ENCODE measurements at places on chromosomes 5 and 9.

GRCh38 chr5:181163487-181164075, 16.2 kb downstream of the OR2V2 start:
- DNase-seq: peak; percentile 35

DNA sequence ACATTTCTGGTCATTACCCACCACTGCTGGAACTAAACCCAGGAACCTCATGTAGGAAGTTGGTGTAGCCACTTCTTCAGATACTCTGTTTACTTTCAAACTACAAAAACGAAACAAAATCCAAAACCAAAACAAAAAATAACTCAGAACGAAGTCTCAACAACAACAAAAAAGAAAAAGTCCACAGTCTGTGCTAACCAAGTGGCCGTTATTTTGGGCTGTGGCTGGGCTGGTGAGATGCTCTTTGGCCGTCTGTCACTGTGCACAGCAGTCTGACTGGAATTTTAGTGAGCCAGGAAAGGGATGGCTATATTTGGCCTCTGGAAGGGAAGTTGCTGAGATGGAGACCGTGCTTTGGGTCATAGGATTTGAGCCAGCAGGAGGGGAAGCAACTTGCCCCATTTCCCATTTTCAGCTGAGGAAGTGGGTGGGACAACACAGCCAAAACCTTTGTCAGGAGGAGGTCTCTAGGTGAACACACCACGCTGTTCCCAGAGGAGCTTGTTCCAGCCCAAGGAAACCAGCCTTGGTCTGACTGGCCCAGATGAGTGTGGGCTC, 334.1 kb downstream of the ZSWIM6 start:
- DNase-seq: no peak

GRCh38 chr5:34061993-34062392, 19.0 kb upstream of the C1QTNF3 start:
- DNase-seq: no peak

DNA sequence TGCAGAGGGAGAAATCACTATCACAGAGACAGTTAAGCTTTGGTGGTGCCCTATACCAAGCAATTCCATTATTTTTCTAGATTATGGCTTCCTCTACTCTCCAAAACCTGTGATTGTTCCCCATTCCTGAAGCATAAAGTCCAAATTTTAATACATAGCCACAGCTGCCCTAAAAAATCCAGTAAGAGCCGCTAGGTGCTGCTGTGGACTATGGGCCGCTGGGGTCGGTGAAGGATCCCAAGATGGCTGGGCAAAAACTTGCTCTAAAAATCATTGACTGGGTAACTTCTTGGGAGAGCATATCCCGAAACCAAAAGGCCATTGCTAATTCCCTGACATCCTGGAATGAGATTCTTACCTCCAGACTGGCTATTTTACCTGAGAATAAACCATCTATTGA, 245.3 kb downstream of the NFIB start:
- DNase-seq: no peak

DNA sequence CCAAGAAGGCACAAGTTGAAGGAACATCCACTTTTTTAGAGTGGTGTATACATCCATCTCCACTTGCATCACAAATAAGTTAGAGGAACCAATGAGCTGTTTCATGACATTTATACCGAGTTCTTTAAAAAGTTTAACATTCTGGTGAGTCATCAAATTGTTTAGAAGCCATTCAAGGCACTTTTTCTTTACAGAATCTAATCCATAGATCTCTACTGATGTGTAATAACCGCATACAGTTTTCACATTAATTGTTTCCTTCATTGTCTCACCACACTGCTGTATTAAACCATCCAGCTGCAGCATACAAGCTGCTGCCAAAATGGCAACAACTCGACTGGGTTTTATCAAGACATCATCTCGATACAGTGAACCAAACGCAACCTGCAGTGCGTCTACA, 744 bp downstream of the GMCL2 start:
- no peak for DNase-seq

GRCh38 chr5:60687927-60688720, 11.8 kb downstream of the DEPDC1B start:
- DNase-seq: no peak

- DNase-seq: no peak
Measured at GRCh38 chr5:172898843-172899369, 60.3 kb upstream of the RPL26L1 start.

DNA sequence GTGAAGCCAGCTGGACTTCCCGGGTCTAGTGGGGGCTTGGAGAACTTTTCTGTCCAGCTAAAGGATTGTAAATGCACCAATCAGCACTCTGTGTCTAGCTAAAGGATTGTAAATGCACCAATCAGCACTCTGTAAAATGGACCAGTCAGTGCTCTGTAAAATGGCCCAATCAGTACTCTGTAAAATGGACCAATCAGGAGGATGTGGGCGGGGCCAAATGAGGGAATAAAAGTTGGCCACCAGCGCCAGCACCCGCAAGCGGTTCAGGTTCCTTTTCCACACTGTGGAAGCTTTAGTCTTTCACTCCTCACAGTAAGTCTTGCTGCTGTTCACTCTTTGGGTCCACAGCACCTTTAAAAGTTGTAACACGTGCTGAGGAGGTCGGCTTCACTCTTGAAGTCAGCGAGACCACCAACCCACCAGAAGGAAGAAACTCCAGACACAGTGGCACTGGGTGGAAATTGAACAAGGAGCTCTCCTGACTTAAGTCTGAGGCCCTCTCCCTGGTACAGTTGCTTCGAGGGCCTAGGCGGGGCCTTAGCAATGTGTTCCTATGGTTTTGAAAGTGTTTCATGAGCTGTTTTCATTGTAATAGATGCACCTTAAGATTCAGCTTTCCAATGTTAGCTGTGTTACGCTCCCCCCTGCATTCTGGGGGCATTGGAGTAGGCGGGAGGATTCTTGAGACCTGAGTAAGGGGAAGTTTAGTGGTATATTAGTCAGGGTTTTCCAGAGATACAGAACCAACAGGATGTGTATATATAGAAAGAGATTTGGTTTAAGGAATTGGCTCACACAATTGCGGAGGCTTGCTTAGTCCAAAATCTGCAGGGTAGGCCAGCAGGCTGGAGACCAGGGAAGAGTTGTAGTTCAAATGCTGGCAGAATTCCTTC, 21.5 kb upstream of the MYO10 start:
- DNase-seq: no peak

DNA sequence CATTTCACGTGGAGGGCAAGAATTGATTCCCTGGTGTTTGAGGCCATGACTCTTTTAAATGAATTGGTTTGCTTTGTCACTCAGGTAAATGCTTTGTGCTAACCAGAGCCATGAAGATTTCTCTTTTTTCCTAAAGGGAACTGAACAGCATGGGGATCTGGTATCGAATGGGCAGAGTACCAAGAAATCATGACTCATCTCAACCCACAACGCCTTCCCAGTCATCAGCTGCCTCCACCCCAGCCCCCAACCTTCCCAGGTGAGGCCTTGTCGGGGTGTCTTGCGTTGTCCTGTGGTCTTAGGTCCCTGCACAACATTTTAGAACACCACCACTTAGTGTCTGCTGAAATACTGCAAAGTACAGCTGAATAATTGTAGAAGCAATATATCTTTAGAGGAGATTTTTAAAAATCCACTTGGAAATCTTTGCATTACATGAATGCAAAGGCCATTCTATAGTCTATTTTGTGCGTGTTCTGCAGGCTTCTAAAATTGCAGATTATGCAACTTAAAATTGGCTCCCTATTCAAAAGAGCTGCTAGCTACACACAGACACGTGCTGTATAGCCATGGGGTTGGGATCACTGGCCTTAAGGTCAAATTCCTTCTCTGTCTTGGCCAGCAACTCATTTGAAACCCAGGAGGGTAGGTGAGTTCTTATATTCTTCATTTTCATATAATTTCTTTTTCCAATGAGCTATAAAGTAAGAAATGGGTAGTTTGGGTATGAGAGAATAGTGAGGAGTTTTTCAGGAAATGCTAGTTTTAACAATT, 69.0 kb downstream of the MVB12B start:
- no peak for DNase-seq

DNA sequence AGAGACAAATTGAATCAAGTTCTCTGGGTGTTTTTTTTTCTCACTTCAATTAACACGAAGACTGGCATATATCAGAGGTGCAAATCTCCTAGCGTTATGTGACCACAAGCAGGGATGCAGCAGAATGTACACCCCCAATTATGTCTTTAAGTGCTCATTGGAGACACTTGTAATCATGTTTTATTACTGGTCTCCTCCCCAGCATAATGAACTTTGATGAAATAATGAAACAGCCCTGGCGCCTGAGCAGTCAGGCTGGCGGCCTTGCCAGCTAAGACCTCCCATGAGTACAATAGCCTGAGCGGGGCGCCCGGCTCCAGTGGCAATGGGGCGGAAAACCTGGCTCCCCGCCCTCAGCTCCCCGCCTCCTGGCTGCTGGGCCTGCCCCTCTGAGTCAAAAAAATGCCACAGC, 209.4 kb upstream of the MSX2 start:
- DNase-seq: no peak

GRCh38 chr5:68220260-68220659, 4.7 kb downstream of the PIK3R1 start:
- no peak for DNase-seq

- DNase-seq: no peak
Measured at GRCh38 chr5:147554261-147554817, 44.5 kb upstream of the DPYSL3 start.

GRCh38 chr9:136762221-136762691, 2.1 kb downstream of the LCN15 start:
- no peak for DNase-seq

GRCh38 chr5:33367416-33367815, 73.3 kb upstream of the TARS1 start:
- DNase-seq: no peak

- no peak for DNase-seq
Measured at GRCh38 chr9:75612754-75613153, 277.7 kb upstream of the PCSK5 start.

- no peak for DNase-seq
Measured at GRCh38 chr9:105320568-105320967, 76.1 kb downstream of the SLC44A1 start.

DNA sequence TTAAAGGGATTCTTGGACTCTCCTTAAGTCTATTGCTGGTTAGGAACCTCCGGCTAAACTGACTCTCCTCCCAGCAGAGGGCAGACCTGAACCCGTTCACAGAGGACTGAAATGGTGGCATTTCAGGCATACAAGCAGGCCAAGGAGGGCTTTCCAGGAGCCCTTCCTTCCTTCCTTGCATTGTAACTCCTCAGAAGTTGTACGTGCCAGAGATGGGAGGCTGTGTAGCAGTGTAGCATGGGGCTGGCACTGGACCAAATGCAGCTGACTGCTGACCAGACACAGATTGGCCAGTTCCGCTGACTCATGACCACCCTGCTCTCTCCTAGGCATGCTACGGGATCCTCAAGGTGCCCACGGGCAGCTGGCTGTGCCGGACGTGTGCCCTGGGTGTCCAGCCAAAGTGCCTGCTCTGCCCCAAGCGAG, 36.4 kb downstream of the JADE2 start:
- DNase-seq: no peak

GRCh38 chr5:147893820-147894219, 12.5 kb downstream of the C5orf46 start:
- no peak for DNase-seq

GRCh38 chr9:25716220-25716872, 38.1 kb upstream of the TUSC1 start:
- no peak for DNase-seq

- no peak for DNase-seq
Measured at GRCh38 chr5:171427318-171428167, 8.1 kb downstream of the FGF18 start.

- DNase-seq: no peak
Measured at GRCh38 chr9:13387734-13388067, 108.2 kb upstream of the MPDZ start.

- no peak for DNase-seq
Measured at GRCh38 chr9:136570916-136571315, 25.1 kb upstream of the NOTCH1 start.

DNA sequence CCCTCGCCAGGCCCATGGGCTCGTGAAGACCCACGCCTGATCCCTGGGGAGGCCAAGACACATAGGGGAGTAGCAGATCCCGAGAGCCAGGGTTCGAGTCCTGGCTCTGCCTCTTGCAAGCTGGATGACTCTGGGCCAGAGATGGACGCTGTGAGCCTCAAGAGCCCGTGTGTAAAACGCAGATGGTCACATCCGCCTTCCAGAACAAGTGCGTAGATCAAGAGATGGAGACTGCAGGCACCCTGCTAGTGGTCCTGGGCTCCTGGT, 8.2 kb downstream of the ST6GALNAC4 start:
- DNase-seq: peak; percentile 3

GRCh38 chr5:95856501-95856981, 34.0 kb upstream of the GLRX start:
- no peak for DNase-seq

- DNase-seq: no peak
Measured at GRCh38 chr9:93124793-93125192, 9.3 kb downstream of the NINJ1 start.

DNA sequence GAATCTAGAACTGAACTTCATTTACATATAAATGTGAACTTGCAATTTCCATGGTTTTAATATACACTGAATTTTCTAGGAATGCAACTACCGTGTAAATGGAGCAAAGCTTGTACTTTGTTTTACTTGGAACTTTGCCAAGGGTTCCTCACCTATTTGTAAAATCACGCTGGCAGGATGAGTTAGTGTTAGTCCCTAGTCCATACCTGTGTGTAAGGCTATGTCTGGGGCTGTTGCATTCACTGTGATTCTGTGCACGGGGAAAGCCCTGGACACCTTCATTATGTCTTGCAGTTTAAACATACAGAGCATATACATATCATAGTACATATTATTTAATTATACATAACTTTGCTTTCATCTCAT, 119.9 kb downstream of the PAX5 start:
- no peak for DNase-seq

- no peak for DNase-seq
Measured at GRCh38 chr9:2816476-2817141, 27.3 kb downstream of the PUM3 start.

DNA sequence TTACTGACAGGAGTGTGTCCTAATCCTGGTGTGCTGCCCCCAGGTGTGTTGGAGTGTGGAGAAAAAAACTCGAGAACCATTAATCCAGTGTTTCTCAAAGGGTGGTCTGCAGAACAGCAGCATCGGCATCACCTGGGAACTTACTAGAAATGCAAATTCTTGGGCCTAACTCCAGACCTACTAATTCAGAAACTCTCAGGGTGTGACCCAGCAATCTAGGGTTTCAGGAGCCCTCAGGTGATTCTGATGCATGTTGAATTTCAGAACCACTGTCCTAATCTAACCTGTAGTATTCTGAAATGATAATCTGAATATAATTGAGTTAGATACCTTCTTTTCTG, 30.0 kb upstream of the IL6ST start:
- DNase-seq: no peak

- DNase-seq: peak; percentile 15
Measured at GRCh38 chr5:132526974-132527564, 16.3 kb downstream of the IL5 start.

DNA sequence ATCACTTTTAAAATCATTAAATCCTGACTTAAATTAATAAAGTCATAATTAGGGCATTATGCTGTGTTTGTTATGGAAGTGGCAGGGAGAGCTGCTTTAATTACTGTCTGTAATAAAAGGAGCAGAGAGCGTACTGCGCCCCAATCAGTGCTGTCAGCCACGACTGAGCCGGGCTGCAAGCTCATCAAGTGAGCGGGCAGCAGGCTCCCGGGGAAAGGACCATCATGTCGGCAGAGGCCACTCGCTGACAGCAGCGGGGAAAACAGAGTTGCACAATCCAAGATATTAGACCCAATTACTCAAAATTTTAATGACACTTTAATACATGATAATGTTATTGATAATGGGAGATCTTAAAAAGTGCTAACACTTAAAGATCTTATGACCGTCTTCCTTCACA, 181.6 kb downstream of the AP3B1 start:
- DNase-seq: no peak

Data from CD14-positive monocyte (primary cell).